ENCODE measurements at places on chromosomes 4 and X. TPM values are rescaled to one million over a fixed set of nuclear protein-coding genes. Genes with fewer than 3 reads are reported as not detected.

The HSFX2 gene
- 0.77 TPM for total RNA-seq

The MAGEA2 gene
- not detected for total RNA-seq

The CHIC2 gene
- 12.8 TPM for total RNA-seq

The ADH7 gene
- not detected for total RNA-seq

The MAEA gene
- 38.2 TPM for total RNA-seq

The MAGEC2 gene
- not detected for total RNA-seq

The DCAF8L2 gene
- not detected for total RNA-seq

DNA sequence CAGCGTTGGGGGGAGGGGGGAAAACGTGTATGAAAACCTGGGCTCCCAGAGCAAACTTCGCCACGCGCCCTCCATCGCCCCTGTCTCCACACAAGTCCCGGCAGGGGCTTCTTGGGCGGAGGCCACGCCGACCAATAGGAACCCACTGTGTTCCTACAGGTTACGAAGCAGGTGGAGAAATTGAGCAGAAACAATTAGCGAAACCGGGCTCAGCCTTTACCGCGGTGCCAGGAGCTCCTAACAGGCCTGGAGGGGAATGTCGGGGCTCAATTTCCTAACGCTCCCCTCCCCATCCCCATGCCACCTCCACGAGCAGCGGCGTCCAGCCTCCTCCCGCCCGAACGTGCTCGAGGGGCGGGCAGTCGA lies 589 bp upstream of the KIT start:
- peak; percentile 42 for DNase-seq
- H3K4me3 ChIP-seq: peak overlapping the region; percentile 64
- no peaks in the 10 kb centered on the region for H3K36me3 ChIP-seq

GRCh38 chr4:2082627-2083026 lies 23.5 kb downstream of the NAT8L start:
- no peak overlapping the region for H3K27ac ChIP-seq
- H3K4me1 ChIP-seq: no peaks in the 10 kb centered on the region
- H3K27me3 ChIP-seq: no peaks in the 10 kb centered on the region
- no peaks in the 10 kb centered on the region for H3K36me3 ChIP-seq
- no peak for DNase-seq

GRCh38 chr4:67452100-67452845 lies 93.0 kb downstream of the CENPC start:
- DNase-seq: no peak
- no peaks in the 10 kb centered on the region for H3K27me3 ChIP-seq
- no peak overlapping the region for H3K4me3 ChIP-seq
- H3K4me1 ChIP-seq: no peaks in the 10 kb centered on the region
- H3K27ac ChIP-seq: no peak overlapping the region

- H3K27me3 ChIP-seq: no peaks in the 10 kb centered on the region
- H3K27ac ChIP-seq: no peak overlapping the region
- H3K4me1 ChIP-seq: no peaks in the 10 kb centered on the region
- H3K36me3 ChIP-seq: no peaks in the 10 kb centered on the region
- no peak overlapping the region for H3K4me3 ChIP-seq
These were observed 114.0 kb upstream of the FTHL17 start for GRCh38 chrX:31185884-31186283.

GRCh38 chrX:120727911-120728310 lies 98.1 kb upstream of the C1GALT1C1 start:
- no peak overlapping the region for H3K4me3 ChIP-seq
- DNase-seq: no peak
- H3K36me3 ChIP-seq: no peaks in the 10 kb centered on the region
- H3K27me3 ChIP-seq: no peaks in the 10 kb centered on the region
- H3K4me1 ChIP-seq: no peaks in the 10 kb centered on the region

GRCh38 chr4:88196013-88196365 lies 37.5 kb upstream of the ABCG2 start:
- H3K27me3 ChIP-seq: no peaks in the 10 kb centered on the region
- H3K36me3 ChIP-seq: no peaks in the 10 kb centered on the region
- no peak overlapping the region for H3K27ac ChIP-seq
- peaks cover 6% of the 10 kb centered on the region for H3K4me1 ChIP-seq
- H3K4me3 ChIP-seq: no peak overlapping the region

GRCh38 chrX:51760657-51761056 lies 17.4 kb downstream of the GSPT2 start:
- H3K36me3 ChIP-seq: no peaks in the 10 kb centered on the region
- DNase-seq: no peak
- no peaks in the 10 kb centered on the region for H3K4me1 ChIP-seq
- H3K27ac ChIP-seq: no peak overlapping the region

- no peaks in the 10 kb centered on the region for H3K27me3 ChIP-seq
- H3K27ac ChIP-seq: peak overlapping the region; percentile 64
- DNase-seq: no peak
- H3K4me3 ChIP-seq: peak overlapping the region; percentile 67
- no peaks in the 10 kb centered on the region for H3K4me1 ChIP-seq
These were observed 11.2 kb upstream of the ZCCHC13 start for GRCh38 chrX:74292808-74293123.

GRCh38 chrX:13840121-13840520 lies 23.2 kb upstream of the GPM6B start:
- H3K4me3 ChIP-seq: no peak overlapping the region
- H3K27me3 ChIP-seq: no peaks in the 10 kb centered on the region
- DNase-seq: no peak
- no peak overlapping the region for H3K27ac ChIP-seq
- H3K4me1 ChIP-seq: peaks cover 23% of the 10 kb centered on the region

DNA sequence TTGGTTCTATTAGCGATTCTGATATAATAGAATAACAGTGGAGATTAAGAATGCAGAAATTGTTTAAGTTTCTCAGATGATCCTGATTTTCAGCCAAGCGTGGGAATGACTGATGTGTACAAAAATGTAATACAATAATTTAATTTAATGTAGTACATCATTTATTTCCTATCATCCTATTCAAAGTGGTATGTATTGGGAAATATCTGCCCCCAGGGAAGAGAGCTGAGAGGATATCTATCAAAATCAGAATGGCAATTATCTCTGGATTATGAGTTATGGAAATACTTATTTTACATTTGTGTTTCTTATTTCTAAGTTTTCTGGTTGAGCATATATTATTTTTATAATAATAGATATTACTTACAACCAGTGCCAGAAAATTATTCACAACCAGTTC lies 3.9 kb downstream of the FABP2 start:
- H3K27ac ChIP-seq: no peak overlapping the region
- no peaks in the 10 kb centered on the region for H3K4me1 ChIP-seq
- no peaks in the 10 kb centered on the region for H3K27me3 ChIP-seq
- DNase-seq: no peak
- H3K36me3 ChIP-seq: no peaks in the 10 kb centered on the region

- no peak overlapping the region for H3K4me3 ChIP-seq
- H3K36me3 ChIP-seq: no peaks in the 10 kb centered on the region
These were observed 116.2 kb downstream of the TMA16 start for GRCh38 chr4:163610648-163611047.

DNA sequence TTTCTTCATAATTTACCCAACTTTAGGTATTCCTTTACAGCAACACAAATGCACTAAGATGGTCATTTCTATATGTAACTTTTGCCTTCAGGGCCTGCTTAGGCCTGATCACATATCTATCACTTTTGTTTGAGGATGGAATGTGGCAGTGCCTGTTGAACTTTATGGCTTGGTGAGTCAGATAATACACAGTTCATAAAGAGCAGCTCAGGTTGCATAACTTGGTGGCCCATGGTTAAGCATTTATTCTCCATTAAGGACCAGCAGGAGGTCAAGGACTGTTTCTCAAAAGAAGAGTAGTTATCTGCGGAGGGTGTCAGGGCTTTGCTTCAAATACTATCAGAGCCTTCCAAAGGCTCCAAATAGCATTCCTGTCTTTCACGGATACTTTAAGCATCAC lies 124.1 kb upstream of the PDHA2 start:
- no peak overlapping the region for H3K27ac ChIP-seq
- no peak for DNase-seq
- H3K27me3 ChIP-seq: no peaks in the 10 kb centered on the region
- no peak overlapping the region for H3K4me3 ChIP-seq
- no peaks in the 10 kb centered on the region for H3K36me3 ChIP-seq

- H3K27me3 ChIP-seq: no peaks in the 10 kb centered on the region
- no peaks in the 10 kb centered on the region for H3K36me3 ChIP-seq
- no peak overlapping the region for H3K4me3 ChIP-seq
These were observed 17.2 kb downstream of the ASB11 start for GRCh38 chrX:15298201-15298600.

DNA sequence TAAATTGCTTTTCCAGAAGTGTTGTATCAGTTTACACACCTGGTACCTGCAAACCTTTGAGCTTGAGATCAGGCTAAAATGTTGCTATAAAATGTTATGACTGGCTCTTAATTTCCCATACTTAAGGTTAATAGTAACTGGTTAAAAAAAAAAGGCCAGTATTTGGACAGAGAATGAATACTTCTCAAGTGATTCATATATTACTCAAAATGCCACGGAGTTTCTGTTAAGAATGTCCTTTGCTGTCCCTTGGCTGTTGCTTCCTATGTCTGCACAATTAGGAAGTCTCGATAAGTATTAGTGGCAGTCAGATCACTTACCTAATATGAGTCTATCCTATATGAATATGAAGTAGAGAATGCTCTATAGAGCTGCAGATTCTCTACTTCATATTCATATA lies 232.2 kb upstream of the IGFBP7 start:
- no peak overlapping the region for H3K4me3 ChIP-seq
- no peak overlapping the region for H3K27ac ChIP-seq
- H3K4me1 ChIP-seq: no peaks in the 10 kb centered on the region
- H3K27me3 ChIP-seq: no peaks in the 10 kb centered on the region
- no peak for DNase-seq

DNA sequence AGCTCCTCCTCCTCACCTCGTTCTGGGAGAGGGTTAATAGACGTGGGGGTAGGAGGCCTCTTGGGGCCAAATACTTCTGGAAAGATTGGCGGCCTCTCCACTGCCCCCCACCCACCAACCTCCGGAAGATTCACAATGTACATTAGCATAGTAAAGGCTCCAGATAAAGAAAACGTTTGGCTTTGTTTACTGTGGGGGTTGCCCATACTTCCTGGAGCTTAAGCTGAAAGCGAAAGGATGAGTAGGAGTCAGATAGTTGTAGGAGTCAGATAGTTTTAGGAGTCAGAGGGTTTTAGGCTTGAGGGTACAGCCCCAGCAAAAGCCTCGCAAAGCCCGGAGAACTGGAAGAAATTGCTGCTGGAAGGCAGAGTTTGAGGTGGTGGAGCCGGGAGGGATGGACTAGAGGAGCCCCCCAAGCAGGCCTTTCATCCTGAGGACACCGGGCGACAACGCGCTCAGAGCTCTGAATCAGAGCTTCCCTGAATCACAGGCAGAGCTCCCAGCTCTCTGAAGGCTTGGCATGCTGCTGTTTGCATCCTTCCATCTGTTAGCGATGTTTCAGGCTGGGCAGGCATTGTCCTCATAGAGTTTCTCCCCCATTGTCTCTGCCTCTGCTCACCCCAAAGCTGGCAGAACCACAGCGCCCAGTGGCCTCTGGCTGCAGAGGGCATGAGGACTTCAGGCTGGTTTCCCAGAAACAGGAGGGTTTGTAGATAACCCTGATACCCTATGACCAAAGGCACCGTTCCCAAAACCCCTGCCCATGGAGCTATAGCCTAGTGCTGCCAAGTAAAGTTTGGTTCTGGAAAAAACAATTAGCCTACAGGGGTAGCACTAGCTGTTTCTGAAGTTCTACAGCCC lies 280.7 kb downstream of the BCOR start:
- peaks cover 69% of the 10 kb centered on the region for H3K4me1 ChIP-seq
- H3K36me3 ChIP-seq: no peaks in the 10 kb centered on the region
- H3K27me3 ChIP-seq: no peaks in the 10 kb centered on the region
- peak overlapping the region; percentile 89 for H3K27ac ChIP-seq
- no peak overlapping the region for H3K4me3 ChIP-seq
- peak; percentile 68 for DNase-seq
